ENCODE measurements at places on chromosomes 5 and 9.

DNA sequence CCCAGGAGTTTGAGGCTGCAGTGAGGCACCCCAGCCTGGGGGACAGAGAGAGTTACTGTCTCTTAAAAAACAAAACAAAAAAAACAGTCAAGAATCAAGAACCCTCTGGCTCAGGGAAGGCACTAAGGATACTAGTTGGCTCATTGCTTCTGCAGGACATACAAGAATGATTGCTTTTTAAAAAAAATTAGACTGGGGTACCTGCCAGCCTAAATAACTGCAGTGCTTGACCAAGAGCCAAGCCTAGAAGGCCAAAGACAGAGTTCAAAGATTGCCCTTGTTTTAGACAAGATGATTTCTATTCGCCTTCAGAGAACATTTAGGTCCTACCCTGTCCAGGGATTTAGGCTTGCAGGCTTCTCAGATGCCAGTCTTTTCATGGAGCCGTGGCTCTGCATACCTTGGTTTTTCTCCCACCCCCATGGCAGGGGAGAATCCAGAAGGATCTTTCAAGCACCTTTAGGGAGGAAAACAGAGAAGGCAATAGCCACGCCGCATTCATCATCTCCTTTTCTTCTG is 93.7 kb upstream of the IL6ST start:
- DNase-seq: no peak

- DNase-seq: no peak
Measured at GRCh38 chr5:4222821-4223220, 627.2 kb downstream of the IRX1 start.

- no peak for DNase-seq
Measured at GRCh38 chr5:140833993-140834392, at the start of gene PCDHA7. PCDHA7 (plus strand) TSS chr5:140834269; CDS start chr5:140834384, 115 bp downstream.

- DNase-seq: no peak
Measured at GRCh38 chr9:33375238-33375840, 27.0 kb downstream of the AQP7 start.

DNA sequence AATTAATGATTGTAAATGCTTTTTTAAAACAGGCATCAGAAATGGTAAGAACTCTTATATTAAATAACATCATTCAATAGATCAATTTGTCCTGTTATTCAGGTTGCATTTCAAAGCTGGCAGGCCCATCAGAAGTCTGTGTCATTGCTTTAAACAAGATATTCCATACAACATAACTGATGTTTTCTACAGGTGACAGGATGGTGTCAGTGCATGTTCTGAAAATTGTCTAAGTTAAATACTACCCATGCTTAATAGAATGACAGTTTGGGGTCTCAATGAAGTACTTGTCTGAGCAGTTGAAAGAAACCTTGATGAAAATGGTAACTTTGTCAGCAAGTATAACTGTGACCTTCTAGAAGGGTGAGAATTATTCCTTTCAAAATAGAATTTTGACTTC is 263.2 kb downstream of the ISL1 start:
- DNase-seq: no peak

DNA sequence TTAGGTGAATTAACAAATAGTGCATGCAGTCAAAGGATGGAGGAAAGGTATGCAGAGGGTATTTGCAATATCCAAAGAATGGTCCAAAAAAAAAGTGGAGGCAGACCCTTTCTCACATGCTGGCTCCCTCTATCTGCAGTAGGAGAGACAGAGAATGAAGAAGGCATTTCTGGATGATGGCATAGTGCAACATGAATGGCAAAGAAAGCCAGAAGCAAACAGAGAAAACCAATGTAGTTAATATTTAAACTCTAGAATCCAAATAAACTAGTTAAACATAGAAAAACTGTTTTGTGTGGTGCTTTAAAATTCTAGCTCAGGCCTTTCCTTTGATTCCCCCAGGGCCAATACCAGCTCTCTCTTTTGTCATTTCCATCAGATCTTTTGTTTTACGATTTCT is 403.1 kb upstream of the WWC1 start:
- no peak for DNase-seq

DNA sequence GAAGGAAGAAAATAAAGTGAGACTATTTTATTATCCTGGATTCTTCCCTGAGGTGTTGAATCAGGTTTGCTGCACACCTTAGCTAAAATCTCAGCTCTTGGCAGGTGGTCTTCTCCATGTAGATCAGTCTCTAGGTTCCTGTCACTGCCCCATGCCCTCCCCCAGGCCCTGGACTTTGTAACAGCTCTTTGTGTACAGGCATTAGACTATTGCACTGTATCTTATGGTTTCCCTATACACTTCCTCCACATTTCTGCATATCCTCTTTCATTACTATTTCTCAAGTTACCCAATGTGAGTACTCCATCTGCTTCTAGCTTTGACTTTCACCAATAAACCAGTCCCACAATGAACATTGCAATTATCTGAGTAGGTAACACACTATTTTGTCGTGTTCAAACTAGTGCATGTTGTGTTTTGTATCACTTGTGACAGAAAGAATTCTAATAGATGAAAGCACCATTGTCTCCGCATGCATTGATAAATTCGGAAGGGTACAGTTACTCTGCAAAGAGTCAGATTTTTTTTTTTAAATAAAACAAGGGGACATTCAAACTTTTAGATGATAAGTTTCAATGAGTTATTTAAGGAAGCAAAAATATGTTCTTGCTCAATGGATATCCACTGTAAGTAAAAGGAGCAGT is 1348.7 kb upstream of the C9orf72 start:
- no peak for DNase-seq

- no peak for DNase-seq
Measured at GRCh38 chr9:7123743-7124142, 366.0 kb downstream of the KDM4C start.

GRCh38 chr5:130386155-130386554 is 481.9 kb downstream of the CHSY3 start:
- DNase-seq: no peak
